ENCODE measurements at places on chromosomes 7 and 10. TPM values are rescaled to one million over a fixed set of nuclear protein-coding genes. Genes with fewer than 3 reads are reported as not detected.

DNA sequence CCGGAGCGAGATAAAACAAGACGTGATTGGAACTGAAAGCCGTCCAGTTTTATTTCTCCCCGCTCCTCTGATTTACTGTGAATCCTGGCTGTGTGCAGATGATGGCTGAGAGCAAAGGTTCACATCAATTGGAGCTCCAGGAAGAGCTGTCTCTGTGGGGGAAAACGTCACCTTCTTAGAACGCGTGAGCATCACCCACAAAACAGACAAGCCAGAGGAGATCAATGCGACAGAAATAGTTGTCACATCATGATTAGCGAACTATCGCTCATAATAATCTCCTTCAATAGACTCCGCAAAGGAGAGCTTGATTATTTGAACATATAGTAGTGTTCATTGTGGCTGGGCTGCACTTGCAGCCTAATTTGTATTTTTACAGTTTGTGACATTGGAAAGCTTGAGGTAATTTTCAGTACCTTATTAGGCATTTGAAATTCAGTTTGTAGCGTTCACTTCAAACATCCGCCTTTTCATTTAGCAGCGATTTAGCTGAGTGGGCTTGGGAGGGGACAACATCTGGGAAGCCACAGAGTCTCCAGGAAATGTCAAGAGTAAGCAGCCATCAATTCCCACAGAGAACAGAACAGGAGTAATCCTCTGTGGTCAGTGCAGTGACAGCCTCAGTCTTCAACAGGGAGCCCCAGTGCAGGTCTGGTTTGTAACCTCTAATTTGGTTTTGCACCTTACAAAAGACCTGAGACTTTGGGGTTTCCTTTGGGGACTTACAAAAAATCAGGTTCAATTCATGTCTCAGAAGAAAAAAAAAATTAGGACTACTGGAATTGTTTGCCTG, 276.8 kb upstream of the PFKP start:
- H3K4me1 ChIP-seq, result no peaks in the 10 kb centered on the region
- no peak overlapping the region for H3K27ac ChIP-seq
- no peaks in the 10 kb centered on the region for H3K27me3 ChIP-seq
- H3K4me3 ChIP-seq, result no peak overlapping the region

- H3K4me1 ChIP-seq, result no peaks in the 10 kb centered on the region
- no peak for DNase-seq
- no peaks in the 10 kb centered on the region for H3K27me3 ChIP-seq
Observed at GRCh38 chr10:122592161-122592560, 31.6 kb downstream of the DMBT1 start.

The ATAD1 gene
- 33.1 TPM for total RNA-seq

GRCh38 chr10:17476073-17476472, 21.7 kb upstream of the ST8SIA6 start:
- H3K4me1 ChIP-seq, result no peaks in the 10 kb centered on the region
- no peak overlapping the region for H3K27ac ChIP-seq
- H3K27me3 ChIP-seq, result peaks cover 3% of the 10 kb centered on the region
- DNase-seq, result no peak
- H3K36me3 ChIP-seq, result no peaks in the 10 kb centered on the region
- no peak overlapping the region for H3K4me3 ChIP-seq

- no peaks in the 10 kb centered on the region for H3K36me3 ChIP-seq
- no peaks in the 10 kb centered on the region for H3K27me3 ChIP-seq
- DNase-seq, result no peak
- no peaks in the 10 kb centered on the region for H3K4me1 ChIP-seq
Observed at GRCh38 chr10:10193848-10194247, 823.8 kb upstream of the CELF2 start.

The SLC13A1 gene
- not detected for total RNA-seq

The FAM53B gene
- 116 TPM for total RNA-seq

GRCh38 chr10:106714734-106715555, 449.6 kb downstream of the SORCS1 start:
- H3K4me3 ChIP-seq, result no peak overlapping the region
- H3K27ac ChIP-seq, result no peak overlapping the region
- no peaks in the 10 kb centered on the region for H3K4me1 ChIP-seq
- H3K27me3 ChIP-seq, result no peaks in the 10 kb centered on the region

GRCh38 chr10:67665491-67665890, 30.5 kb downstream of the CTNNA3 start:
- H3K27me3 ChIP-seq, result peaks cover 2% of the 10 kb centered on the region
- H3K36me3 ChIP-seq, result no peaks in the 10 kb centered on the region
- no peak for DNase-seq
- no peaks in the 10 kb centered on the region for H3K4me1 ChIP-seq
- H3K27ac ChIP-seq, result no peak overlapping the region

DNA sequence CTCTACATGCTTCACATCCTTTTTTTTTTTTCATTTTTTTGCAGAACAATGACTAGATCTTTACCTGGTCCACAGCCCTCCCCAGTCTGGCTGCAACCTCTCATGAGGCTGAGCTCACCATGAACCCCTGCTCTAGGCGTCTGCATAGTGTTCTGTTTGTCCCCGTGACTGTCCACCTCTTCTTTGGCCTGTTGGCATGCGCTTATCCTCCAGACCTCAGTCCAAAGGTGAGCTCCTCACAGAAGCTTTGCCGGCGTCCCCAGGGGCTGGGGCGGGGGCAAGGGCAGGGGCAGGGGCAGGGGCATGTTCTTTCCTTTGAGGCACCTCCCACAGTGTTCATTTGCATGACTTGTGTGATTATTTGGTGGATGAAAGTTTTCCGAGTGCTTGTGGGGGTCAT, 218.4 kb upstream of the ZNF32 start:
- DNase-seq, result no peak
- no peaks in the 10 kb centered on the region for H3K27me3 ChIP-seq
- no peaks in the 10 kb centered on the region for H3K36me3 ChIP-seq
- H3K27ac ChIP-seq, result no peak overlapping the region
- H3K4me3 ChIP-seq, result no peak overlapping the region

DNA sequence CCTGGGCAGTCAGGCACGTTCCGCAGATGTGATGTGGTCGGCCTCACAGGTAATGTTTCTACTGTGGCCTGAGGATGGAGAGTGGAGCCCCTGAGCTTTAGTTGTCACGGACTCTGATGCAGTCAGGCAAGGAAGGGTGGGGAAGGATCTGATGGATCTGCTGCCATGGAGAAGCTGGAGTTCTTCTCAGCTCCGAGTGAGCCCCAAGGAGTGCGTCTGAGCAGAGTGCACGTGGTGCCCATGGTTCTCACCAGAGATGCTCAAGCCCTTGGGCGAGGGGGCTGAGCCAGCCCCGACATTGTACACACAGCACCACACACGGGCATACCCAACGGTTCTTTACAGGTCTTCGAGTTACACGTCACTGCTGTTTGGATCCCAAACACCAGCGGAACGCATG, 192.5 kb downstream of the EBF3 start:
- no peaks in the 10 kb centered on the region for H3K27me3 ChIP-seq
- no peak overlapping the region for H3K4me3 ChIP-seq
- no peak overlapping the region for H3K27ac ChIP-seq
- no peaks in the 10 kb centered on the region for H3K36me3 ChIP-seq

The GPRIN2 gene
- not detected for total RNA-seq

- no peaks in the 10 kb centered on the region for H3K4me1 ChIP-seq
- DNase-seq, result no peak
- no peak overlapping the region for H3K4me3 ChIP-seq
- H3K27me3 ChIP-seq, result no peaks in the 10 kb centered on the region
- peaks cover 5% of the 10 kb centered on the region for H3K36me3 ChIP-seq
Observed at GRCh38 chr7:139574618-139575337, 51.3 kb downstream of the CLEC2L start.

DNA sequence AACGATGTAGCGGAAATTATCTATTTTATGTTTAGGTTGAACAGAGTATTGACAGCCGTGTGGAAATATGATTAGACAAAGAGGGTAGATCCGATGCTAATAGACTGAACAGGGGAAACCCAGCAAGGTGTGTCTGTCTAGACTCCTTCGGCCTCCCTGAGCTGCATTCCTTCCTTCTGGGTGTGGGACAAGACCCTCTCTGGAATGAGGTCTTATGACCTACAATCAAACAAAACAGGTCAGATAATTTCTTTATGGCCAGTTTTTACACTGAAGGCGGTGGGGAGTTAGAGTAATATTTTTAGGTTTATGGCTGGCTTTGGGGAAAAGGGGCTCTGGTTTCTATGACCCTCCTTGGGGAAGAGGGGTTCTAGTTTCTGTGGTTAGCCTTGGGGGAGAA, 41.2 kb downstream of the WIPF3 start:
- H3K27me3 ChIP-seq, result no peaks in the 10 kb centered on the region
- H3K27ac ChIP-seq, result no peak overlapping the region
- H3K36me3 ChIP-seq, result no peaks in the 10 kb centered on the region
- no peaks in the 10 kb centered on the region for H3K4me1 ChIP-seq
- no peak for DNase-seq

The ABCC2 gene
- total RNA-seq, result 3.6 TPM

- no peak for DNase-seq
- no peaks in the 10 kb centered on the region for H3K36me3 ChIP-seq
- no peaks in the 10 kb centered on the region for H3K27me3 ChIP-seq
- H3K4me3 ChIP-seq, result no peak overlapping the region
Observed at GRCh38 chr7:91243591-91244301, 20.5 kb upstream of the FZD1 start.

DNA sequence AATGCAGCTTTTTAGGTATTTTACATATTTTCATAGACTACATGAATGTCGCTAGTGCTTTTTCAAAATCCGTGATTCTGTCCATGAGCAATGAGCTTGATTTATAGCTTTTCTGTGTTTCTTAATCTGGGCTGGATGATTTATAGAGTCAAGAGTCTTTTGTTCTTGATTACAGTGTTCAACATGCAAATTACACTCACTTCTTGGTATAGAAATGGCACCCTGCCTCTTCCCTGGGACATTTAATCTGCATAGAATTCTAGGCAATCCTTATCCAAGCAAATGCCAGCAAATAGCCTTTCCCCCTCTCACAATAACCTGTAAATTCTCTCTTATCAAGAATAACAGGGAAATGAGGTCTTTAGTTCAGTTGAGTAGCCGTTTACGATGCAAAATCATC, 246.2 kb upstream of the SEMA3C start:
- no peak overlapping the region for H3K27ac ChIP-seq
- H3K4me1 ChIP-seq, result no peaks in the 10 kb centered on the region
- no peak for DNase-seq
- no peaks in the 10 kb centered on the region for H3K27me3 ChIP-seq
- no peak overlapping the region for H3K4me3 ChIP-seq

DNA sequence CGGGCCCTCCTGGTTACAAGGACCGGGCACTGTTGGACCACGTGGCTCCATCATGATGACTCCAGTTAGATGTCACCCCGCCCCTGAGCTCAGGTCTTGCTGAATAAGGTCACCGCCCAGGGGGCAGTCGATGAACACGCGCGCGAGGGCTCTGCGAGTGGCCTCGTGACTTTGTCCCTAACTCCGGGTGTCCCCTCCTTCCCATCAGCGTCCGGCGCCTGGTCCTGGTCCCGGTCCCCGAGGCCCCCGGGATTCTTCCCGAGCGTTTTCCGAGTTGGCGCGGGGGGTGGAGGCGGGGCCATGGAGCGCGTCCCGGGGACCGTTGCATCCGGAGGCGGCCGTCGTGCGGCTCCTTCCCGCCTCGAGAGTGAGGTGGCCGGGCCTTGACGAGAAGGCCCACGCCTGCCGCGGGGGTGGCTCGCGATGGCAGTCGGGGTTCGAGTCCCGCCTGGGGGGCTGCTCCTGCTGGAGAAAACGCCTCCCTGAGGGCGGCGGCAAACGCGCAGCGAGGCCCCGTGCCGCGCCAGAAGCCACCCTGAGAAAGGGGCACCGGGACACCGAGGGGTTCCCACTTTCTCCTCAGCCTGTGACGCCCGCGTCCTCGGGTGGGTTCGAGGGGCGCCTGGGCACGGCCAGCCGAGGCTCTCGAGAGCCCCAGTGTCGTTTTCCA, 569 bp upstream of the NPTX2 start:
- H3K36me3 ChIP-seq, result no peaks in the 10 kb centered on the region
- H3K27me3 ChIP-seq, result peaks cover 5% of the 10 kb centered on the region
- no peak overlapping the region for H3K4me3 ChIP-seq

The GHRHR gene
- not detected for total RNA-seq

DNA sequence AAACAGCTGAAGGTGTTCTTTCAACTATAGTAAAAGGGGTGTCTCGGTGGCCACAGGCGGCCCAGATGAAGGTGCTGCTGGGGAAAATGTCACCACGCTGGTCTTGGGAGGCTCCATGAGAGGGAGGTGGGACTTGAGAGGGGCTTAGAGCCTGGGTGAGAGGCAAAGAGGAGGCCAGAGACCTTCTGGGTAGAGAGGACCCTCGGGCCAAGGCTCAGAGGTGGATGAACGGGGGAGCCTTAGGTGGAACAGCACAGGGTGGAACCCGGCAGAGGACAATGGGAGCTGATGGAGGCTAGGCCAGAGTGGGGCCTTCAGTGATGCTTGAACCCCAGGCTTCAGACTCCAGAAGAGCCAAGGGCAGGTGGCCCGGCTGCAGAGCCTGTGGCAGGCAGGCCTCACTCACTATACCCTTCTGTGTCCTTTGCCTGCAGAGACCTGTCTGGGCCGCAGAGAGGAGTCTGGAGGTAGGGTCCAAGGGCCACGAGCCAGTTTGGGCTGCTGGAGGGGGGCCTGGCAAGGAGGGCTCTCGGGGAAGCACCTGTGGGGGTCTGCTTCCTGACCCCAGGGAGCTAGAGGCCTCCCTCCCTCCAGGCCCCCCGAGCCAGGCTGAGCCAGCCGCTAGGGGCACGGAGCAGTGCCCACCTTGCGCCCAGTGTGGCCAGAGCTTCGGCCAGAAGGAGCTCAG, 32.1 kb downstream of the ZNF783 start:
- no peak overlapping the region for H3K4me3 ChIP-seq
- no peak for DNase-seq
- H3K27me3 ChIP-seq, result no peaks in the 10 kb centered on the region
- H3K4me1 ChIP-seq, result no peaks in the 10 kb centered on the region
- H3K27ac ChIP-seq, result no peak overlapping the region

The UPP1 gene
- 66.6 TPM for total RNA-seq

The ACHE gene
- 0.20 TPM for total RNA-seq

DNA sequence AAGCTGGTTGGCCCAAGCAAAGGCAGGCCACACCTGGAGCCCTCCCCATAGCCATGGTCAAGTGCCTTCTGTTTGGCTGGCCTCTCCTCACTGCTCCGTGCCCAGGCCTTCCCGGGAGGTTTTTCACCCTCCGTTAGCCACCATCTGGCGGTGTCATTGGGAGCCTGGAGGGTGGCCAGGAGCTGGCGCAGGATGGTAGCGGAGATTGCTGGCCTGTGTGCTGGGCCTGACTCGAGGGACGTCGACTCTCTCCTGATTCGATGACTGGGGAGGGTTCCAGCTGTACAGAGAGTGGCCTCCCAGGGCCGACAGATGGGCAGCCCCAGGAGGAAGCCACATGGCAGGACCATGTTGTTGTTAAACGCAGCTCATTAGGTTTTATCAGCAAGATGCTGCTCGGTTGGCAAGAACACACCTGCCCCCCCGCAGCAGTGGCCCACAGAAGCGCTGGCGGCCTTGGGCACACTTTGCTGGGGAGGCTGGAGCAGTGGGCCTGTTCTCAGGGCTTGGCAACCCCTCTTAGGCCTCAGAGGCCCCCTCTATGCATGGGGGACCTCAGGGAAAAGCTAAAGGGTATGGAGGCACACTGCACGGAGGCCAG, 64.0 kb upstream of the CACUL1 start:
- no peak overlapping the region for H3K4me3 ChIP-seq
- DNase-seq, result no peak

- H3K4me1 ChIP-seq, result peaks cover 56% of the 10 kb centered on the region
- no peak for DNase-seq
- no peaks in the 10 kb centered on the region for H3K36me3 ChIP-seq
- peaks cover 20% of the 10 kb centered on the region for H3K27me3 ChIP-seq
- H3K4me3 ChIP-seq, result peak overlapping the region; percentile 32
Observed at GRCh38 chr7:129784783-129785684, 167.7 kb downstream of the UBE2H start.

GRCh38 chr7:131773413-131773812, 217.0 kb upstream of the PODXL start:
- no peaks in the 10 kb centered on the region for H3K36me3 ChIP-seq
- no peak overlapping the region for H3K27ac ChIP-seq
- H3K27me3 ChIP-seq, result no peaks in the 10 kb centered on the region
- no peak overlapping the region for H3K4me3 ChIP-seq
- no peaks in the 10 kb centered on the region for H3K4me1 ChIP-seq

Data from CD4-positive, CD25-positive, alpha-beta regulatory T cell (primary cell).